Stimulated activated CD4-positive, alpha-beta T cell treated with anti-CD3 and anti-CD28 coated beads, Interleukin-15, amount 100 ng/mL, for 1 hour (primary cell): ENCODE measurements at places on chromosomes 13 and 19.

DNA sequence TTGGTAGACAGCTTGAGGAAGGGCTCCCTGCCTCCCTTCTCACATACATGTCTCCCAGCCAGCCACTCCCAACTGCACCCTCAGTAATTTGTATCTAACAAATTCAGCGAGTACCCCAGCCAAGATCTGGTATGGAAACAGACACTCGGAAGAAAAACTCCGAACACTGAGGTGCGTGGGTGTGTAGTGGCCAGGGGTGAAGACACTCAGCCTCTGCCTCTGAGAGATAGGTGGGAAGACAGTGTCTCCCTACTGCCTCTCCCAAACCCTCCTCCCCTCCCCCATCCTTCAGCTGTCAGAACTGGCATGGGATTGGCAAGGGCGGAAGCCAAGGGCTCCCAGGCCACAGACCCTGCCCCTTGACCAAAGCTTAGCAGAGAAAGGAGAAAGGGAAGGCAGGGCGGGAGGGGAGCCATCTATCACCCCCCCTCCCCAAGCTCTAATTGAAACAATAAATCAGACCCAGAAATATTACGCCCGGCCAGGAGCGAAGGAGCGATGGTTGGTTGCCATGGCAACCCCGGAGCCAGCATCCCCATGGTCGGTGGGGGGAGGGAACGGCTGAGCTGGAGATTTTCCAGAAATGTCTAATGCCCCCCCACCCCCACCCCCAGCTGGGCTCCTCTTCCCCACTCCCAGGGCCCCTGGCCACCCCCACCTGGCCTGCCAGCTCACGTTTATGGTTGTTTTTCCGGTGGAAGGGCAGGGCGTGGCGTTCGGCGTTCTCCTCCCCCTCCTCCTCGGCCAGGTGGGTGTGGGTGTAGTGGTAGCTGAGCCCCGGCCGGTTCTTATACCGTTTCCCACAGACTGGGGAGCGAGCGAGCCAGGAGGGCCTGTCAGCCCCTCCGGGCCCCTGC lies 7.0 kb downstream of the DPF1 start:
- no peak for DNase-seq

- DNase-seq: no peak
Measured at GRCh38 chr19:50314724-50315708, 14.2 kb downstream of the KCNC3 start.

DNA sequence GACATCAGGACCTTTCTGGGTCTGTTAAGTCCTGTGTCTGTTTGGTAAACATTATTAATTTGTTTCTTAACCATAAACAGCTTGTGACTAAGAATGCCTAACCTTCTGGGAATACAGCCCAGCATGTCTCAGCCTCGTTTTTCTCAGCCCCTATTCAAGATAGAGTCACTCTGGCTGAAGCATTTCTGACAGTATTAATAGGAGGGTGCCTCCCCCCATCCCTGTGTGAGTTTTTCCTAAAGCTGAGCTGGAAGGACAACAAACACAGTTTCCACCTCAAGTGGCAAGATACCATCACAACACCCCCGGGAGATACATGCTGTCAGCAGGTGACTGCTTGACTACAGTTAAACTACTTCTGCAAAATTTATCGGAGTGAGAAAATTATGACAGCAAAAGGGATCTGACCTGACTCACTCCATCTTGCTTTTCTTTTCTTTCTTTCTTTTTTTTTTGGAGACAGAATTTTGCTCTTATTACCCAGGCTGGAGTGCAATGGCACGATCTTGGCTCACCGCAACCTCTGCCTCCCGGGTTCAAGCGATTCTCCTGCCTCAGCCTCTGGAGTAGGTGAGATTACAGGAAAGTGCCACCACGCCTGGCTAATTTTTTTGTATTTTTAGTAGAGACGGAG lies 59.3 kb upstream of the ABCC4 start:
- DNase-seq: no peak

GRCh38 chr13:45439008-45439407 lies 20.8 kb upstream of the SLC25A30 start:
- DNase-seq: no peak

DNA sequence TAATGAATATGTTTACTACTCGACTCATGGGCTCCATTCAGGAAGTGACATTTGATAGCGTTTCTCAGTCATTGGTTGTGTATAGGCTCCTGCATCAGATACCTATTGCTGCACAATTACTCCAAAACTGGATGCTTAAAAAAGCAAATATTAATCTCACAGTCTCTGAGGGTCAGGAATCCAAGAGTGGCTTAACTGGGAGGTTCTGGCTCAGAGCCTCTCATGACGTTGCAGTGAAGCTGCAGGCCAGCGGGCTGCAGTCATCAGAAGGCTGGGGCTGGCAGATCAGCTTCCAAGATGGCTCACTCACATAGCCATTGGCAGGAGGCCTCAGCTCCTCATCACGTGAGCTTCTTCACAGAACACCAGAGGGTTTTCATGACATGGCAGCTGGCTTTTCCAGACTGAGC lies 525.1 kb upstream of the NBEA start:
- DNase-seq: no peak
